ENCODE measurements at places on chromosomes 6 and 20.

DNA sequence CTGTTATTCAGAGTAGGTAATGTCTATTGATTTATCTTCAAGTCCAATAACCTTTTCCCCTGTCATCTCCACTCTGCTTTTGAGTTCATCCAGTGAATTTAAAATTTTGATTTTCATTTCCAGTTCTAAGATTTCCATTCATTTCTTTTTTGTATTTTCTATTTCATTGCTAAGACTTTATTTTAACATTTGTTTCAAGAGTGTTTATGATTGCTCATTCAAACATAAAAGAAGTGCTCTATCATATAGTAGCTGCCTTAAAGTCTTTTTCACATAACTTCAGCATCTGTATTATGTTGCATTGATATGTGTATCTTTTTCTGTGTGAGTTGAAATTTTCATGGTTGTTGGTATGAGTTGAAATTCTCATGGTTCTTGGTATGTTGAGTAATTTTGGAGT, 341.6 kb downstream of the SOX4 start:
- no peak for DNase-seq

- DNase-seq = no peak
These were observed 2.8 kb downstream of the RTN4IP1 start for GRCh38 chr6:106626485-106626884.

DNA sequence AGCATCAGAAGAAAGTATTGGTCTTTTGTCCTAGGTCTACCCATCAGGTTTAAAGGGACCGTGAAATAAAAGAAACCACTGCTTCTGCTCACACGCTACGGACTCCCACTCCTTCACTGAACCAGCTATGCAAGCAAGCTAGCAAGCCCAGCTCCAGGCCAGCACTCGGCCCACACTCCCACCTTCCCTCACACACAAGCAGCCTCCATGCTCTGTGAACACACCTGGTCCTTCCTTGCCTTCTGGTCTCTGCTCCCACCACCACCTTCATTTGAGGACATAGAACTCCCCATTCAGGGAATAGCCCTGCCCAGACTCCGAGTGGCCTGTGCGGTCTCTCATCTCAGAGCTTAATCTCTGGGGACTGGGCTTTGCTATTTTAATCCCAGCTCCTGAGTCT, 436.4 kb upstream of the CDH4 start:
- no peak for DNase-seq

DNA sequence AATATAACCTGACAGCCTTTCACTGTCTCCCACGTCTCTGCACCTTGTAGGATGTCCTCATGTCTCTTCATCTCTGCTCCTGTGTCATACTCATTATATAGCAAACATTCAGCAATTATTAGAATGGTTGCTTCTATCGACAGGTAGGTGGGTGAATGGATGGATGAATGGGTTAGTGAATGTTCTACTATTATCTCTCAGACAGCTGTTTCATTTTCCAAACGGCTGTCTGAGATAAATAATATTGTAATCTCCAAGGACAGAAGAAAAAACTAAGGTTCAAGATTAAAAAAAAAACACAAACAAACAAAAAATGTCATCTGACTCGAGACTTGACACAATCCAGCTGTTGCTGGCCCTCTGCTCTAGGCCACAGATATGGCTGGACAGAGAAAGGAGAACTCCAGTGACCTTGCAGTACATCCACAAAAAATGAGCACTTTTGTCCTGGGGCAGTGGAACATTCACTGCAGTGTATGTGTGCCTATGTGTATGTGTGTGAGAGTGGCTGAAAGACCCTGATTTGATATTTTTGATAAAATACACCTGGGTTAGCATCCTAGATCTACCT, 2.1 kb downstream of the HNF4A start:
- DNase-seq = no peak

DNA sequence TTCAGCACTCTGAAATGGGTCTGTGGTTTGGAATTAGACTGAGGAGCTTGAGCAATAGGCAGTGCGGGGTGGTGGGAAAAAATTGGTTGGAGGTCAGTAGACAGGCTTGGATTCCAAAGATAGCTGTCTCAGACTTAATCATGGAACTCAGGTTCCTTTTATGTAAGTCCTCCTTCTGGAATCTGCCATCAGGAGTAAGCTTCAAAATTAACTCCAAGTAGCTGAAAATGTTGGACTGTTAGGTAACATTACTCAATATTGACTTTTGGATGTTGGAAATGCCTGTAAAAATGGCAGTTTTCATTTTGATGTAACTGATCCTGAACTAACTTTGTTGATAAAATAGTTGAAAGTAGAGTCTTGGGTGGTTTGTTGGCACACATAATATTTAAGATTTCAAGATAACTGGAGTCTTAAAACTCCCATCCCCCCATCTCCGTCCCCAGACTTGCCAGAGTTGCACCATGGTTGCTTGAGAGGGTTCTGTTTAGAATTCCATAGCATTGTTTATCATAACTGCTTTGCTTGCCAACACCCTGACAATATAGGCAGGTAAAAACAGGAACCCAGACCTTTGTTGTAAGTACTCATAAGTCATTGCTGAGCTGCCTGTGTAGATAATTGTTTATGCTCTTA, 83.0 kb downstream of the PHF20 start:
- no peak for DNase-seq

DNA sequence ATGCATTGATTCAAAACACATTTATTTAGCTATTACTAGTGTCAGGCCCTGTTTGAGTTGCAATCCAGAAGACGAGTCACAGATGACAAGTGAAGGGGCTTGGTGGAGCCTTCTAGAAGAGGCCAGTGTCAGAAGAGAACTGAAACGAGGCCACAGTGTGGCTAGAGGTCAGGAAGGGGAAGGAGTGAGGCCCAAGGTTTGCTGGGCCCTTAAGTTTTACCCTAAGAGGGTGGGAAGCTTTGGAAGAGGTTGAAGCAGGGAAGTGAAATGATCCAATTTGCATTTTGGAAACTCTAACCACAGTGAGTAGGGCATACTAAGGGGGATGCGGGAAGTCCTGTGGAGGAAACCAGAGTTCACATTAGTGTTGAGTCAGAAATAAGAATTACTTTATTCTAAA, 25.0 kb downstream of the TTK start:
- DNase-seq = no peak

GRCh38 chr20:24584538-24585356, 115.3 kb downstream of the SYNDIG1 start:
- DNase-seq = no peak

DNA sequence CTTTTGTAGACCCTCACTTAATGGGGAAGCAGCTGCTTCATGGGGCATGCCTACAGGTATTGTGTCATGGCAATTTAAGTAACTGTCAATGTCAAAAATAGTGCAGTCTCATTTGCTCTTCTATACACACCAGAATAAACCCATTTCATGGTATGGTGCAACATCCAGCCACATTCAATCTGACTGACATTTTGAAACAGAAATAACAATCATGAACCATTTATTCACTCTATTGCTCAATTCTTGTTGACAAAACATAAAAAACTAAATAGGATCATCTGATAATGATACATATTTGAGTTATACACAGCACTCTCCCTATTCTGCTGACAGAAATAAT, 122.9 kb downstream of the MAP7 start:
- DNase-seq = no peak

GRCh38 chr6:78390066-78390465, 477.3 kb upstream of the IRAK1BP1 start:
- no peak for DNase-seq

GRCh38 chr6:136226674-136227377, 23.3 kb downstream of the MTFR2 start:
- no peak for DNase-seq

GRCh38 chr6:154127657-154128056, 88.6 kb downstream of the OPRM1 start:
- no peak for DNase-seq

GRCh38 chr20:1334761-1335160, 5.8 kb upstream of the SDCBP2 start:
- DNase-seq = no peak

DNA sequence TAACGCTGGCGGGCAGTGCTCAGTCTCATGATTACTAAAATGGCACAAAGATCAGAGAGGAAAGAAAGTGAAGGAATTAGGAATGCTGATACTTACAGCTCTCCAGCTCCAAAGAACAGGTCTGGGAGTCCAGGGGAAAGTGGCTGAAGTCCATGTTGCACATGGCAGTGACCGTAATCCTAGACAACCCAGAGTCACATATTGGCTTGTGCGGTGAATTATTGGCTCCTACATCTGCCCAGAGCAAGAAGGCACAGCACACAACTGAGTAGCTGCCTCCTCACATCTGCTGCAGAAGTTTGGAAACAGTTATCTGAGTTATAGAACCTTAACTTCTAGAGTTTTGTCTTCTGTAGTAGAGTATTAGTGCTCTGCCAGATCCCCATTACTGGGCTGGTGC, 47.2 kb downstream of the GABRR2 start:
- DNase-seq = no peak

DNA sequence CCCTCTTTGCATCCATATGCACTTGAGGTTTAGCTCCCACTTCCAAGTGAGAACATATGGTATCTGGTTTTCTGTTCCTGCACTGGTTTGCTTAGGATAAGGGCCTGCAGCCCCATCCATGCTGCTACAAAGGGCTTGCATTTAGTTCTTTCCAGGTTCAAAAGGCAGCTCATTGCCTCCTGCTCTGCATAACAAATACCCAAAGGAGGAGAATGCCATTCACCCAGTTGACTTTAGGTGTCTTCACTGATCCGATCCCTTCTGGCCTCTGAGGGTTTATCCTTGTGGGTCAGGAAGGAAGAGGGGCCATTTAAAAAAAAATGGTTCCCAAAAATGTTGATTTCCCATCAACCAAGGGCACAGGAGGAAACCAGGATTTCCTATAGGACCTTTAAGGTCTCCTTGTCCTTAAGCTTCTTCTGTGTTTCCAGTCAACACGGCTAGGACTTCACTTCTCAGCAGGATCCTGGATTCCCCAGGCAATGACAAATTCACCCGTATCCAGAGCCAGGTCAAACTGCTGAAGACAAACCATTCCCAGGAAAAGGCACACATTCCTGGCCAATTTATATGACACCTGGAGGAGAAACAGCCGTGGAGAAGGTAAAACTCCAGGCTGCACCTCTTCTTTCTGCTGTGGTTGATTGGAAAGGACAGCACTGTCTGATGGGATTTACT, 447.7 kb upstream of the CDH4 start:
- no peak for DNase-seq

GRCh38 chr6:135531954-135532490, 34.5 kb upstream of the AHI1 start:
- DNase-seq = no peak

GRCh38 chr6:31765910-31766794, 3.7 kb downstream of the SAPCD1 start:
- DNase-seq = no peak

DNA sequence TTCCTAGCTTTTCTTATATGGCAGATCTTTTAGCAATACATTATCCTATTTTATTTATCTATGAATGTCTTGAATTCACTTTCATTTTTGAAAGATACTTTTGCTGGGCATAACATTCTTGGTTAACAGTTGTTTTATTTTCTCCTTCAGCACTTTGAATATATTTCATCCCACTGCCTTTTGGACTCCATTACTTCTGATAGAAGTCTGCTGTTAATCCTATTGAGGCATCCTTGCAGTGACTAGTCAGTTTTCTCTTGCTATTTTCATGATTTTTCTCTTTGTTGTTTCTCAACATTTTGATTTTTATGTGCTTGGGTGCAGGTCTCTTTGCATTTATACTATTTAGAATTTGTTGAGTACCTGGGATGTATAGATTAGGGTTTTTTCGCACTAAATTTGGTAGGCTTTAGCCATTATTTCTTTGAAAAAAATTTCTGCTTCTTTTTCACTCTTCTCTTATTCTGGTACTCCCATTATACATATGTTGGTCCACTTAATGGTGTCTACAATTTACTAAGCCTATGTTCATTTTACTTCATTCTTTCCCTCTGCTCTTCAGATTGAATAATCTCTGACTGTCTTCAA, 53.2 kb downstream of the PHACTR3 start:
- DNase-seq = no peak

DNA sequence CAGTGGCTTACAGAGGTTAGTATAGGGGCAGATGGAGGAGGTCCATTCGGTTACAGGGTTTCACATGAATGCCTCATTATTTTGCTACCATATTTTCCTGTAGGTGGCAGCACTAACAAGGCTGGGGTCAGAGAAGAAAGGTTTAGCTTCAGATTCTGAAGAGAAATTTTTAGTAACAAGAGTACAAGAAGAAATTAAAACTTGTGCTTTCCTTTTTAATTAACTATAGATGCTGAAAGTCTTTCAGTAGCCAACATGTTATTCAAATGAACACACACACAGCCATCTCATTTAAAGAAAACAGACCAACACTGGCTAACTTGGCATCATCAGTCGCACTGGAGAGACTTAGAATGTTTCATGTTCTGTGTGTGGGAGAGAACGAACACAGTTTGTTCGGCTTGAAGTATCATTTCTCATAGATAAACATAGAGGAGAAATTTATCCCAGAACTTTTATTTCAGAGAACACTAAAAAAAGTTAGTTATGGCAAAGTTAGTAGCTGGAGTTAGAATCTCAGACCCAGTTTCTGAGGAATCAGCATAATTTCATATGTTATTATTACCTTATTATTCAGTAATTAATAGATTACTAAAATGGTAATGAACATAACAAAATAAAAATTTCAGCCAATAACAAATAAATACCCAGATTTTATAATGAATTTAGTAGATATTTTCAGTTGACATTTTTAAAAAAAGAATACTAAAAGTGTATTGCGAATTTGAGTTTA, 314.0 kb upstream of the RSPO3 start:
- DNase-seq = peak; percentile 43

DNA sequence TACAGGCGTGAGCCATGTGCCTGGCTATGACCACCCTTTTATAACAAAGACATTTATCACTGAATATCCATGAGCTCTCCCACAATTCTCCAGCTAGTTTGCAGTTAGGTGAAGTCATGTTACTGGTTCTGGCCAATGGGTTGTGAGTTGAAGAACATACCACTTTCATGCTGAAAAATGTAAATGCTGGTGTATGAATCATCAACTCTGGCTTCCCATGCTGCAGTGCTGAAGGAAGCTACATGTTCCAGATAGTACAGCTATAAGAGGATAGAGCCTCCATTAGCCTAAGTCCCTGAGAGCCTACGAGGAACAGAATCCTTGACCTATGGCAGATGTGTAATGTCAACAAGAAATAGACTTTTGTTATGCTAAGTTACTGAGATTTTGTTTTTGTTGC, 180.4 kb downstream of the BTBD9 start:
- no peak for DNase-seq

- DNase-seq = peak; percentile 44
These were observed 496 bp downstream of the GRM4 start for GRCh38 chr6:34145161-34146020.
